ENCODE measurements at places on chromosomes 7 and 10.

GRCh38 chr10:74077416-74077815 is 73.2 kb downstream of the AP3M1 start:
- DNase-seq = no peak

- DNase-seq = no peak
Measured at GRCh38 chr10:94489976-94490788, 55.4 kb upstream of the HELLS start.

DNA sequence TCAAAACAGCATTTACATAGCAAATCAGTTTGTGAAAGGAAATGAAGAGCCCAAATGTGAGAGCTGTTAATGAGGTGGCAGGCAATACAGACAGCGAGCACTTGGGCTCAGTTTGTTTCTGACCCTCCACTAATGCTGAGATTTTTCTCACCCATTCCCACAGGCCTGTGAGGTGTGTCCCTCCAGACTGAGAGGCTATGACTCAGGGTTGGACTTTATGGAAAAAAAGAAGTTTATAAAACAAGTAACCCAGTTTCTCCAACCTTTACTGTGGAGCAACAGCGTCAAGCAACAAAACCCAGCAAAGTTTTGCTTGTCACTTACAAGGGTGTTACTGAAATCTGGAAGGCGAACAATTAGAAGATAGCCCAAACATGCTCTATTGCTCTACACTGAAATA is 4.9 kb upstream of the FEZF1 start:
- DNase-seq = no peak

- DNase-seq = no peak
Measured at GRCh38 chr10:82037076-82037475, 162.1 kb downstream of the NRG3 start.

GRCh38 chr10:124640056-124640455 is 104.1 kb downstream of the FAM53B start:
- DNase-seq = no peak

DNA sequence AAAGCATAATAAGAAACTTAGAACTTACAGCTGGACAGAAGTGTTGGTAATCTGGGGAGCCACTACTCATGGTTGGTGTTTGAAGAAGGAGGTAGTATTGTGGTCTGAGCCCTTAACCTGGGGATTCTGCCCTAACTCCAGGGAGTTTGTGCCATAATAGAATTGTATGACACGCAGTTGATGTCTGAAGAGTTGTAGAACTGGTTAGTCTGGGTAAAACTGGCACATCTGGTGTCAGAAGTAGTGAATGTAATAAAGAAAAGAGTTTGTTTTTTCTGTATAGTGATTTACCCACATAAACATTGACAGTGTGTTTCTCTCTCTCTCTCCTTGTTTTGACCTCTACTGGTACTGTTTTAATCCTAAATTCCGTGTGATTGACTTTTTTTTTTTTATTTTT is 448.1 kb upstream of the SEMA3D start:
- no peak for DNase-seq

DNA sequence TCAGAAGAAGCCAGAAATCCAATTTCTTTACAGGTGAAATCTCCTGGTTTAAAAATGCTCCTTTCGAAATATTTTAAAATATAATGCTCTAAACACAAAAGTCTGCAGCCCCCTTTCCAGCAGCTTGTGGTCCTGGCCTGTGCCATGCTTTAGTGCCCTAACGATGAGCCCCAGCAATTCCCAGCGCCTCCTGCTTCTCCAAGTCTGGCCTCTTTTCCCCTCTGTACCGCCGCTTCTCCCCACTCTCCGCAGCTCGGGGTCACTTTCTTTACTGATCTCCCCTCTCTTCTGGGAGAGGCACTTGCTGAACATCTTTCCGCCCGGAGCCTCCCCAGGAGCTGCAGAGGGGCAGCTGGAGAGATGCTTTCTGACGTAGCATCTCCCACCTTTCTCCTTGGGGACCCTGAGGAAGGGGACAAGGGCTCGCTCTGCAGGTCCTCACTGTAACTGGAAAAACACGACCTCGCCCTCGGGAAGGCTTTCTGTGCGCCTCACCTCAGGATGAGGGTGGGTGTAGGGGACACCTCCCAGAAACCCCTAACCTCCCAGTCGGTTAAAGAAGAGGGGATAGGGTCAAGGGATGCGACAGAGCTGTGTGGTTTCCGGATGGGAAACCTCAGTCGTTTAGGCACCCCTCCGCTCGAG is 565 bp upstream of the INA start:
- no peak for DNase-seq

DNA sequence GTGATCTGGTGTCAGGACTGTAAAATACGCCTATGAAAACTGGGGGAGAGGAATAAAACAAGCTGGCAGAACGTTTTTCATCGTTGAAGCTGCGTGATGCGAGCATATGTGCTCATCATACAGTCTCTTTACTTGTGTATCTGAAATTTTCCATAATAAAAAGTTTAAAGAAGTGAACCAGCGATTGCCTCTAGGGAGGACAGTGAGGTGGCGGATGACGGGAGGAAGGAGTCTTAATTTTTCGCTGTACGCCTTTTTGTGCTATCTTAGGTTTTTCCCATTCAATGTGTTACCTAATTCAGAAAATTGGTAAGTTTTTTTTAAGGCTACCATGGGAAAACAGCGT is 891 bp upstream of the WAPL start:
- DNase-seq = no peak

DNA sequence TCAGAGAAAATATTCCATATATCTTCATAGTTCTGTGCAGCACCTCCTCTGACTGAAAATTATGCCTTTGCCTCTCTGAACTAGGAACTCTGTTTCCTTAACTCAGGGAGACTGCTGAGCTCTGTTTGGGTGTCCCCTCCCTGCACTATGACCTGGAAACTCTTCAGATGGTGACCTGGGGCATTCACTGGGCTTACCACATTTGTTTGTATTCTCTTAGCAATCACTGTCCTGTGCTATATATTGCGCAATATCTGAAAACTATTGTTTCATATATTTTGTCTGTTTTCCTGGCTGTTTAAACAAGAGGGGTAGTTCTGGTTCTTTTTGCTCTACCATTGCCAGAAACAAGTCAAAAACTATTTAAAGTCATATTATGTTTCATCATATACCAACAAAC is 181.8 kb upstream of the KIAA1217 start:
- DNase-seq = no peak

DNA sequence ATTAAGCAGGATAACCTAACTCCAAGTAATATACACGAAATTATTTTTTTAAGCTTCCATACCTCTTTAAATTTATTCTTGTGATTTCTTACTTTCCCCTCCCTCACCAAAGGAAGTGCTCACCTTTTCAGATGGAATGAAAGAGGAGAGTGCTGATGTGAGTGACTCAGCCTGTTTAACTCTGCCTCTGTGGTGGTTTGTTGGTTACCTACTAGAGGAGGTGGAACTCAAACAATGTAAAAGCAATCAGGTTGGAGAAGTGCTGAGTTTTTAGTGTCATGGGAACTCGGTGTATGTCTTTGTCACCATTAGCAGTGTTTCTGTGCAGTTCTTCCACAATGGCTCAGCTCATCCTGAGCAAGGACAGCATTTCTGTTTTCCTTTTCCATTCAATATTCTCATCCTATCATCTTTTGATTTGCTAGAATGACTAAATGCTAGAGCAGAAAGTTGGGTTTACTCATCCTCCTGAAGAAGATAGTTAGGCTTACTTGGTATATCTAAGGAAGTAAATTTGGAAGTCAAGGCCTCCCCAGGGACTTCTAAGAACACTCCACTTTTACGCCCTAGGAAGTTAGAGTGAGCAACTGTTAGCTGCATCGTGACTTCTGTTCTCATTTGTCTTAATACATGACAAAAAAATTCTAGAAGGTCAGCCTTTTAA is 6.0 kb downstream of the ADD3 start:
- DNase-seq = peak; percentile 74

GRCh38 chr7:155851892-155852291 is 39.6 kb upstream of the SHH start:
- no peak for DNase-seq

DNA sequence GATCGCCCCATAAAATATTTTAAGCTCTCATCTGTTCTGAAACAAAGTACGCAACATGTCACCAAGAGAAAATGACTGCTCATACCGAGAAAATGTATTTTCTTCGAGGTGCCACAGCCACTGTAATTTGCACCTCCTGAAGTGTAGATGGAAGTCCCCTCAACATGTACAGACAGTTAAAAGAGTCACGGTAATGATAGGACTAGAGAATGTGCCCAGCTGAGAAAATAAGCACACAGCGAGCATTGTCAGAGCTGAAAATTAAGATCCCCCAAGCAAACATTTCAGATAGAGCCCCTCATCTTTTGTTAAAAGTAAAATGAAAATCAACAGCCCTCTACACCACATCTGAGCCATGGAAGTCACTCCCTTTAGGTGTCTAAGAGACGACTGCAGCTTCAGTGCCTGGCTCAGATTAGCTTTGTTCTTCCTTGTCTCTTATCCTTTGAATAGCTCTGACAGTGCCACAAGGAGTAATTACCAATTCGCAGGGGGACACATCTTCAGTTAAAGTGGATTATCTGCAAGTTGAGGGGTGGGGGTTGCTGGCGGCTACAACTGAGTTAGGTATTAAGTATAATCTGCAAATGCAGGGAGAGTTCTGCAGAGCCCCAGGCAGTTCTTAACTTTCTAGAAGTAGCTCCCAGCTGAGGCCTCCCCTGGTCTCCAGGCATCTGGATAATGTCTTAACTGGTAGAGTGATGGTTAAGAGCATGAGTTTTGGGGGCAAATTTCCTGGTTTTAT is 222.7 kb upstream of the C7orf33 start:
- DNase-seq = no peak

DNA sequence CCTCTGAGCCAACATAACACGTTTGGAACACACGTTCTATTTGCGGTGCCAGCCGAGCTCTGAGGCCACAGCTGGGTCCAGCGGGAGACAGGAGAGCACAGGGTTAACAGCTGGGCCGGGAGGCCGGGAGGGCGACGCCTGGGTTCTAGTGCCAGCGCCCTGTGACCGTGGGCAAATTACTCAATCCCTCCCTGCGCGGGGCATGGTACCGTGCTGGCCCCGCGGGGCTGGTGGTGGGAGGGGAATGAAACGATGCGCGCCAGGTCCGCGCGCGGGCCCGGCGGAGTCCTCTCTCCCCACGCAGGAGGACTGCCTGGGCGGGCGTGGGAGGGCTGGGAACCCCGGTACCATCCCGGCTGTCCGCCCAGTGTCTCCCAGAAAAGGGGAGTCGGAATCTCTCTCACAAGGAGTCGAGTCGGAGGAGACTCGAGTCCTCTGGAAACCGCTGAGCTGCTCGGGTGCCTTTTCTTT is 30.4 kb downstream of the LEP start:
- no peak for DNase-seq

DNA sequence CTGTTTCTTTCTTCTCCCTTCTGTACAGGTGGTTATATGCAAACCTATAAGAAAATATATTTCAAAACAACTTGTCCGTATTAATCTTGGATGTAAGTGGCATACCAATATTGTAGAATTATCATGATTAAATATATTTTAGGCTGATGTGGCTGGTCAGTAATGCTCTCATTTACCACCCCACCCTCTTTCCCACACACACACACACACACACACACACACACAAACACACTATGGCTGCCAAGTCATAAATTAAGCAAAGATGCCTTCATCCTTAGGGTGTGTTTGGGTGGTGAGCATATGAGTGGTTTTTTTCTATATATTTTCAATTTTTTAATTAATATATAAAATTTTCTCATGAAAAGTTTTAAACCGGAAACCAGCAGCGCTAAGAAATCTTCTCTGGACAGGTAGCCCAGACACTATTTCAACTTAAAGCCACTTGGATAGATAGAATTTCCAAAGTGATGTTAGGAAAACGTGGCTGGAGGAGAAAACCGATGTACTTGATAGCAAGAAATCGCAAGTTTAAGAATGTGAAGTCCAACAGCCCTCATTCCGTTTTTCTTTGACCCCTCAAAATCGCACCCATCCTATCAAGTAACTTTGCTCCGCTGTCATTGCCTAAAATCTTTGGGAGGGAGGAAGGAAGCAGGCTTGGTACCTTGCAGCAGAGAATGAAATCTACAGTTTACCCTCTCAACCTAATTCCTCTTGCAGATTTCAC is 171.7 kb downstream of the FAM107B start:
- no peak for DNase-seq

DNA sequence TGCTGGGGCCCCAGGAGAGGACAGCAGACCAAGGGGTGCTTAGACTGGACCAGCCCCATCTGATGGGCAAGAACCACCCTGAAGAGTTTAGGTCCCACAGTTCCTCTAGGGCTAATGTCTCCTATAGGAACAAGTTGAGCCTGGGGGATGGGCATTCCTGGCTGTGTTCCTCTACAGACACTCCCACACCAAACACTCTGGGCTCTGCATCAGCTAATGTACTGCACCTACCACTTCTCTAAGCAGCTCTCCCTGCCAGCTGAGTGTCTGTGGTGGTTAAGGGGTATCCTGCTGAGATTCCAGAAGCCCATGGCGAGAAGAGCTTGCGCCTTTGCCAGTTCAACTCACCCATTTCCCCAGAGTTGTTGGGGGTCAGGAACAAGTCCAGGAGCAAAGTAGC is 284.1 kb upstream of the CSTF2T start:
- no peak for DNase-seq

- DNase-seq = no peak
Measured at GRCh38 chr10:71659111-71659634, 60.4 kb downstream of the C10orf105 start.

GRCh38 chr10:63618552-63618951 is 97.4 kb downstream of the REEP3 start:
- DNase-seq = no peak

DNA sequence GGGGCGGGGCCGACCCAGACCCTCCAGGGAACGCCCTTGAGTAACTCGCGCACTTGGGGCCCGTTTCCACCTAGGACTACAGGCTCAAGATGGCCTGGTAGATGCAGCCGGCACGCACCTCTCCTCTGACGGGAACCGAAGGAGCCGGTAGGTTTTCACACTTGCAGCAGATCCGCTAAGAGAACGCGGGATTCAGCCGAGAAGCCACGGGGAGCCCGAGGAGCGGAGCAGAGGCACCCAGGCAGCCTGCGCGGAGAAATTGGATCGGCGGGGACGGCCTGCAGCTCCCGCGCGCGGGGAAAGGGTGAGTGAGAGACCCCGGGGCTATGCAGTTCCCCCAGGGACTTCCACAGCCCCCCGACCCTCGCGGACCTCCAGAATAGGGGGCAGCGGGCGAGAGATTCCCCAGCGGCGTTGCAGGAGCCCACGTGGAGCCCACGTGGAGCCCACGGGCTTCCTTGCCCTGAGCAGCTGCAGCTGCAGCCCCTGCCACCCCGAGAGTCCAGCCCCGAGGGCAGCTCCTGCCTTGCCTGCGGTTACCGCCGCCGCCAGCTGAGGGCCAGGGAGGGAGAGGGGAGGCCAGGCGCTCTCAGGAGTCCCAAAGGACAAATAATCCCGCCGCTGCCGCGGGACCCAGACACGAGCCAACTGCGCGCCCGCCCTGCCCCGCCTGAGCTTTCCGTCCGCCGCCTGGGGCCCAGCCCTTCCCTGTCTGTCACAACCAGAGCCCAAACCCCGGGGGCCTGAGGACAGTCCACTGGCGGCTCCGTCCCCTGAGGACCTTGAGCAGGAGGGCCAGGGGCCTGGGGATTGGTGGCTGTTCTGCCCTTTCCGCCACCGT is 13.1 kb downstream of the IFT22 start:
- peak; percentile 41 for DNase-seq

Data from fibroblast of mammary gland (primary cell).